ENCODE measurements at places on chromosomes 11 and 22.
A peak's percentile ranks its signal among the peaks of the same experiment; 100 is the strongest.

- peak; percentile 79 for DNase-seq
These were observed 35.5 kb upstream of the CWF19L2 start for GRCh38 chr11:107493117-107493516.

GRCh38 chr11:86675017-86675416 lies 2.6 kb upstream of the ME3 start:
- no peak for DNase-seq

GRCh38 chr11:122108192-122108799 lies 7.7 kb downstream of the BLID start:
- DNase-seq, result no peak

DNA sequence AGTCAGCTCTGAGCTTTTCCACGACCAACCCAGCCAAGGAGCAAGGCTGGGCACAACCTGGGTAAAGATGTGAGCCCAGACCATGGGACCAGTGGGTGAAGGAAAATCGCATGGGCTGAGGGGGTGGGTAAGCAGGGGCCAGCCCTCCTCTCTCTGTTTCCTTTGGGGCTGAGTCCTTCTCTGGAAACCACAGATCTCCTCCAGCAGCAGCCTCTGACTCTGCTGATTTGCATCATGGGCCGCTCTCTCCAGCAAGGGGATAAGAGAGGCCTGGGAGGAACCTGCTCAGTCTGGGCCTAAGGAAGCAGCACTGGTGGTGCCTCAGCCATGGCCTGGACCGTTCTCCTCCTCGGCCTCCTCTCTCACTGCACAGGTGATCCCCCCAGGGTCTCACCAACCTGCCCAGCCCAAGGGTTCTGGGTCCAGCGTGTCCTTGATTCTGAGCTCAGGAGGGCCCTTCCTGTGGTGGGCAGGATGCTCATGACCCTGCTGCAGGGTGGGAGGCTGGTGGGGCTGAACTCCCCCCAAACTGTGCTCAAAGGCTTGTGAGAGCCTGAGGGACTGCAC lies 67.8 kb downstream of the GGTLC2 start:
- DNase-seq, result no peak

GRCh38 chr22:31378123-31378522 lies 21.3 kb upstream of the DRG1 start:
- DNase-seq, result no peak

GRCh38 chr11:87083029-87083428 lies 45.3 kb downstream of the TMEM135 start:
- DNase-seq, result no peak

- peak; percentile 62 for DNase-seq
These were observed 12.6 kb upstream of the GLYATL1 start for GRCh38 chr11:58926695-58927094.

- no peak for DNase-seq
These were observed 14.5 kb downstream of the LRRC32 start for GRCh38 chr11:76656050-76656531.

DNA sequence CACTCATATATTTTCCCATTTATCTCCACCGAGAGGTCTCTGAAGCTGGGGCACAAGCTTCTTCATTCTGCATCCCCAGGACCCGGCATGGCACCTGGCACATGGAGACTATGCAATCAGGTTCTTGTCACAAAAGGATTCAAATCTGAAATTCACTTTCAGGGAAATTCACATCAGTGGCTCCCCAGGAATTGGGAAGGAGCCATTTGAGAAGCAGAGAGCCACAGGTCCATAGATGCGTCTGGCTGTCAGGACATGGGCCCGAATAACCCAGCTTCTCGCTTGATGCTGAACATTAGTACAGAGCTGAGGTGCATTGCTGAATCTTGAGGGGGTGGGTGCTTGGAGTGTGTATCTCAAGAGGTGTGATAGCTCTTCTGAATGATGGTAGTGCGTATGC lies 82.5 kb downstream of the TSPAN18 start:
- DNase-seq, result no peak

- DNase-seq, result no peak
These were observed 26.3 kb upstream of the HIKESHI start for GRCh38 chr11:86275493-86276370.

DNA sequence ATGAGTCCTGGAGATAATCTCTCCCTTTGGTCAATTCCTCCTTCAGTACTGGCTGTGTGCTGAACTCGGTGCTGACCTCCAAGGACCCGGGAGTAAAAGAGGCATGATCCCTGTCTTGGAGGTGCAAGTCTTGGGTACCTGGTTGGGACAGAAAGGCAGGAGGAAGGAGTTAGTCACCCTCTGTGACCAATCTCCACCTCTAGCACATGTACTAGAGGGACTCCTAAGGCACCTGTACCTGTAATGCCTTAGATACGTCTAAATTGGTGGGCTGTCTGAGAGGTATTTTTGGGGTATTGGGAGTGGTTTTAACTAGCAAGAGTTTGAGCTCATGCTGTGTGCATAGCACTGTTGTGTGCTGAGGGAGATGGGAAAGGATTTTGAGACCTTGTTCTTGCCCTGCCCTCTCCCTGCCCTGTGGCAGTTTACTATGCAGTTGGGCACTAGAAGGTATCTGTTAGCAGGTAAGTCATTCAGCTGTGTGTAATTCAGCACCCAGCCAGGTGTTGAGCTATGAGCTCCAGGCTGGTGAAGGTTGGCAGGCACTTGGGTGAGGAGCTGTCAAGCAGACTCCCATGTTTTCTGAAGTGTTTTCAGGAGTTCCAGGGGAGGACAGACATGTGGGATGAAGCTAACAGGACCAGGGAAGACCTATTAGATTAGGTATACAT lies 2.5 kb downstream of the PANX1 start:
- DNase-seq, result no peak

- no peak for DNase-seq
These were observed 79.1 kb downstream of the SERGEF start for GRCh38 chr11:17933708-17934107.

DNA sequence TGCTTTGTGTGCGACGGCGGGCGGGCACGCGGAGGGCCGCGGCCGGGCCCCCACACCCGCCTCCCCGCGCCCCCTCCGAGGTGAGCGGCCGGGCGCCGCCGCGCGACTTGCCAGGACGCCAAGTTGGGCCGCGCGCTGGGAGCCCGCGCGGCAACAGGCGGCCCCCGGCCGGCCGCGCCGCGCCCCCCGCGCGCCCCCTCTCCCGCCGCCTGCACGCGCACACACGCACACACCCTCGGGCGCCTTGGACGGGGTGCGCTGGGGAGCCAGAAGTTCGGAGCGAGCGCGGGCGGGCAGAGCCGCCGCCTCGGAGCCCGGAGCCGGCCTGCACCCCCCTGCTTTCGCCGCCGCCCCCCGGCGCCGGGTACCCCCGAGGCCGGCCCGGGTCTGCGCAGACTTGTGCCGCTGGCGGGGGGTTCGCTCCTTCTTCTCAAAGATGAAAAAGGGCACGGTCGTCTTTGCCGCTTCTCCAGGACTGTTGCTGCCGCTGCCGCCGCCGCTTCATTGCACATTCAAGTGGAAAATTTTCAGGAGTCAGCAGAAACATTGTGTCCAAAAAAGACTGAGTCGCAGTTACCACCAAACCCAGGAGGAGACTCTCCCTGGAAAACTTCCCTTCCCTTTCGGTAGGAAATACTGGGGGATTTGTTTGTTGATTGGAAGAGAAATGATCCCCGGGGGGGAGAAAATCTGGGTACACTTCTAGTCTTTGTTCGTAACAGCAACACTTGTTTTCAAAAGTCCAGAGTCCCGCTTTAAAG lies 895 bp downstream of the TEAD1 start:
- DNase-seq, result no peak

GRCh38 chr22:27614650-27615007 lies 186.9 kb downstream of the MN1 start:
- no peak for DNase-seq

GRCh38 chr11:134063124-134063495 lies 5.8 kb upstream of the JAM3 start:
- DNase-seq, result no peak

GRCh38 chr11:126060757-126061171 lies 1.9 kb downstream of the CDON start:
- no peak for DNase-seq

GRCh38 chr11:10375280-10375971 lies 70.6 kb downstream of the ADM start:
- DNase-seq, result peak; percentile 98

- DNase-seq, result peak; percentile 99
These were observed 26.5 kb downstream of the RPL27A start for GRCh38 chr11:8709002-8709672.

DNA sequence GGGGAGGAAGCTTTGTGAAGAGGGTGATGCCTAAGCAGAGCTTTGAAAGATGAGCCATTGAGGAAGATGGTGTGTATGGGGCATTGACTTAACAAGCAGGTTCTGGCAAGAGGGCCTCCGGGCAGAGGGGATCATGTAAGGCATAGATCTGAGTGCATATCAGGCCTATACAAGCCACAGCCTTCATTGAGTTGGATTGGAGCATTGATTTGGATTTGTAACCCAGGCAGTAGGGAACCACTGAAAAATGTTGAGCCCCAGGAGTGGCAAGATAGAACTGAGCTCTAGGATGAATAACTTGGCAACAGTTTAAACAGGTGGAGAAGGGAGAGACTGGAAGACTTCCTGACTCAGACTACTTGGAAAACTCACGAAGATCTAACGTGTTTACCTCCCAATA lies 21.4 kb downstream of the PANX1 start:
- DNase-seq, result no peak

DNA sequence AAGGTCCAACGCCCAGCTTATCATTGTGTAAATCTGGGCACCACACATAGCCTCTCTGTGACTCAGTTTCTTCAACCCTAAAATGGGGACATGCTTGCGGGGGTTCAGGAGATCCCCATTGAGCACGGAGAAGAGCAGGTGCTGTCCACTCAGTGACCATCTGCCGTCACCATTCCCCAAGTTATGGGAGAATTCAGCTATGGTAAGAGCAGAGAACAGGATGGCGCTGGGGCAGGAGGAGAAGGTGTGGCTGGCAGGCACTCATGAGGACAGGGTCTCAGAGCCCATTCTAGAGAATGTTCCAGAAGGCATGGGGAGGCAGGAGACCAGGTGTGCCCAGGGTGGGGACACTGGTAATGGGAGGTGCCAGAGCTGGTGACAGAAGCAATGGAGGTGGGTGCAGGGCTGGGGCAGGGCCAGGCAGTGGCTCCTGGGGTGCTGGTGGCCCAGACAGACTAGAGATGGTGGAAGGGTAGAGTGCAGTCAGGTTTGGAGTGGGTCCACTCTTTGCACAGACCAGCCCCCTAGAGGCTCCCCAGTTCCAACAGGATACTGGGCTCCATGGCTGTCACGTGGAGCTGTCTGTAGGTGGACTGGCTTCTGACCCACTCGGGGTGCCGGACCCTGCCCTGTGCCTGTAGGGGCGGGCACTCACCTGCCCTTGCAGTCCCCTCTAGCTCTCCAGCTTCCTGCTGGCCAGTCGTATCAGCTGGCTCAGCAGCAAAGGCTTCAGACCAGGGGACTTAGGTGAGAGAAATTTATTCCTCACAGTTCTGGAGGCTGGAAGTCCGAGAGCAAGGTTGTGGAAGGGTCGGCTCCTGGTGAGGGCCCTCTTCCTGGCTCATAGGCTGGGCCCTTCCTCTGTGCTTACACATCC lies 84.7 kb downstream of the CDKN1C start:
- DNase-seq, result no peak

DNA sequence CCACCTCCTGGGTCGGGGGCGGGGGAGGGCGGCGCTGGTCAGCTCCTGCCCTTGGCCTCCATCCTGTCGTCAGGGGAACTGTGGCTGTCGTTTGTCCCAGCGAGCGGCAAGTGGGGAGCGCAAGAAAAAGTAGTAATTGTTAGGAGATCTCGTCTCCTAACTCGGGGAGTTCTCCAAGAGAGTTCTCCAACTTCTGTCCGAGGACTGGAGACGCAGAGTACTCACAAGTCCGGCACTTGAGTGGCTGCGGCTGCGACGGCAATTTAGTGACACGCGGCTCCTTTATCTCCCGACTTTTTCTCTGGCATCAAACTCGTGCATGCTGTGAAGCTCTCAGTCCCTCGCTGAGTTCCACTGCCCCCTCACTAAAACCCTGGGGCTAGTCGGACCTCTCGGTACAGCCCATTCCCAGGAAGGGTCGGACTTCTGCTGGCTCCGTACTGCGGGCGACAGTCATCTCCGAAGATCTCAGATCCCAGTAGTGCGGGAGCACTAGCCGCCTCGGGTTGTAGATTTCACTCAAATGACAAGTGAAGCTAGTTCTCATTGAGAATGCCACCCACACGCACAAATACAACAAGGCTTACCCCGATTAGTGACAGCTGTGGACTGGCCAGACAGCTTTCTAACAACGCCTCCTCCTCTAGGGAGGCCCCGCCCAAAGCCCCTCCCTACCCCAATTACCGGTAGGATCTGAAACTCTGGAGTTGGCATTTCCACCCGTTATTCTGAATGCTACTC lies at the start of gene PGR:
Gene PGR, minus strand, starts transcription at position 611 of the 741 bp plus-strand sequence. CDS start 743 bp downstream, outside the sequence.
- no peak for DNase-seq

DNA sequence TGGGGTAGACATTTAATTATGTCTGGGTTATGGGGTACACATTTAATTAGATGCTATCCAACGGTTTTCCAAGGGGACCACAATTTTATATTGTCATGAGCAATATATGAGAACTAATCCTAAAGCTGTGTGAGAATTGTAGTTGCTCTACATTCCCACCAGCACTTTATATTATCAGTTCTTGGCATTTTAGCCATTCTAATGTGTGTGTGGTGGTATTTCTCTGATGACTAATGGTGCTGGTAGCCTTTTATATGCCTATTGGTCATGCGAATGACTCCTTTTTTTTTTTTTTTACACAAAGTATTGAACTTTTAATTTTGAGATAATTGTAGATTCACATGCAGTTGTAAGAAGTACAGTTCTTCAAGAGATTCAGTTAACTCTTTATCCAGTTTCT lies 26.2 kb downstream of the TMEM135 start:
- peak; percentile 3 for DNase-seq

DNA sequence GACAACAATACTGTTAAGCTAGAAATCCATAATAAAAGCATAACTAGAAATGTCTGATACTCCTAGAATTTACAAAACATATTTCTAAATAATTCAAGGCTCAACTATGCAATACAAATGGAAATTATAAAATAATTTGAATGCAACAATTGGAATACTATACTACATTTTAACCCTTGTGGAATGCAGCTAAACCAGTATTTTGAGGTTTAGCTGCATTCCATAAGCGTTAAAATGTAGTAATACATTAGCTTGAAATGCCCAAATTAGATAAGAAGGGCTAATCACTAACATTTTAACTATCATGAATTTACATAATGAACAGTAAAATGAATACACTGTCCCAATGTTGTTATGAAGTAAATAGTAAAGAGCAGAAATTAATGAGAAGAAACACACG lies 617.2 kb upstream of the CHORDC1 start:
- no peak for DNase-seq

GRCh38 chr11:69300120-69301060 lies 6.4 kb downstream of the MYEOV start:
- DNase-seq, result peak; percentile 47

- no peak for DNase-seq
These were observed 66.3 kb downstream of the ETS1 start for GRCh38 chr11:128520888-128521681.

DNA sequence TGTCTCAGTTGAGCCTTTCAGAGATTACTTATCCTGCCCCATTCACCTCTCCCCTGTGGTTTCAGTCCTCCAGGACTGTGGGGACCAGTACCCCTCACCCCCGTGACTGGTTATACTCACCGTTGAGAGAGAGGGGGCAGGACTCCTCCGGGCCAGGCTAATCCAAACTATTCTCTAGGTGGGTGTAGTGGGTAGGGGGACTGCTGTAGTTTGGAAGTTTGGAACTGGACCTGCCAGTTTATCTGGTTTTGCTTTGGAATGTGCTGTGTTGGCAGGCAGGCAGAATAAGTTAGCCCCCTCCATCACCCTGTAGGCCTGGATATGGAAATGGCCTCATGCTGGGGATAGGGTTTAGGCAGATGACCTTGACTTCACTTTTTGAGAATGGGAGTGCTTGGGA lies 13.5 kb downstream of the TEAD1 start:
- no peak for DNase-seq

Measured in fibroblast of skin of abdomen (primary cell).